Activated CD4-positive, alpha-beta T cell treated with anti-CD3 and anti-CD28 coated beads, Interleukin-10, Interleukin-2, amounts not matched to agents 100 ng/mL and 50 ng/mL, durations not matched to agents 16 hours and 8 hours (primary cell): ENCODE measurements at places on chromosomes 6 and 20.

DNA sequence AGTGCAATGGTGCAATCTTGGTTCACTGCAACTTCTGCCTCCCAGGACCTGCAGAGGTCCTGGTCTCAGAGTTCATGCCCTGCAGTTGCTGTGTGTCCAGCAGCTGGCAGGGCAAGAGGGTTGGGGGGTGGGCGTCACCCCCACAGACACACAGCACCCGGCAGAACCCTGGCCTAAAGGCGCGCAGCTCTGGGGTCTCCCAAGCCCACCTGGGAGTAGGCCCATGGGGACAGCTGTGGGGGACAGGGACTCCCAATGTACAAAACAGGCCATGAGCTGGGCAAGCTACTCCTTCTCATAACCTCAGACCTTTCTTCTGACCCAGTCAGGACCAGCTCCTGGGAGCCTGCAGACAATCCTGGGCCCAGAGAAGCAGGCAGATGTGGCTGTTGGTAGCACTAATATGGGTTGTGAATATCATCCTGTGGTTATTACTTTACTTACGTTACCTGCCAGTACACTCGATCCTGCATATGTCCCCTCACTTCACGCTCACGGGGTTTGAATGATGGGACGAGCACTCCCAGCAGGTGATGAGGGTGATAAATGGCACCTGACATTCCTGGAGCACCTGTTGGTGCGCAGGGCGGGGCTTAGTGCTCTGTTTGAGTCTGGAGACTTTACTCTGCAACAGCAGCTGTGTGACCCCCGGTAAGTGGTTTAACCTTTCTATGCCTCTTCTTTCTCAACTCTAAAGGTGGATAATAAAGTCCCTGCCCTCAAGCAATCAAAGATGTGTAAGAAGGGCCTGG, 39.9 kb upstream of the SULF2 start:
- DNase-seq: no peak

DNA sequence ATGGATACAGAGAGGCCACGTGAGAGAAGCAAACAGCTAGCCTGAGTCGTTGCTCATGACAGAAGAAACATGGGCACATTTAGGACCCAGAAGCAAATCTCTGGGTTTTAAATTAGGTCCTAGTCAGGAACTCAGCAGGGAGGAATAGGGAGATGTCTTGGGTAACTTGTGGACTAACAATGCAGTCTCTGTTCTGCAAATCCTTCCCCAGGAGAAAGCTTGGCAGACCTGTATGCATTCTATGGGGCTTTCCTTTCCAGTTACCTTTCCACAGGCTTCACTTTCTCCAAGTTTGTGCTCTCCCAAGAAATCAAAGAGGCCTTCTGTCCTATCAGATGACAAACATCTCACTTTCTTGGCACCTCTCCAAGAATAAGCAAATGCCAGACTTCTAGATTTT, 47.2 kb upstream of the PLCB4 start:
- DNase-seq: no peak

DNA sequence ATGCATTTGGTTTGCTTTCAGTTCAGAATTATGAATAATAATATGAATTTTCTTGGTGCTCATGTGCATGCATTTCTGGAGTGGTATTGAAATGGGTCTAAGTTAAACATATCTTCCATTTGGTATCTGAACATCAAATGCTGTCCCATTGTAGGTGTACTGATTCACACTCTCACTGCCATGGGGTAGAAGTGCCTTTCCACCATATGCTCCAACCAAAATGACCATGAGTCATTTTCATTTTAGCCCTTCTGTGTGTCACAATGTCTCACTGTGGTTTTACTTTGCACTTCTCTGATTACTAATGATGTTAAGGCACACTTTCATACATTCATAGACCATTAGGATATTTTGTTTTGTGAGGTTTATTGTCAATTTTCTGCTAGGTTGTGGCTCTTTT, 211.9 kb downstream of the HAO1 start:
- DNase-seq: no peak

GRCh38 chr20:47800623-47801022, 15.3 kb upstream of the SULF2 start:
- no peak for DNase-seq

- no peak for DNase-seq
Measured at GRCh38 chr20:39036851-39037250, 74.7 kb downstream of the DHX35 start.

DNA sequence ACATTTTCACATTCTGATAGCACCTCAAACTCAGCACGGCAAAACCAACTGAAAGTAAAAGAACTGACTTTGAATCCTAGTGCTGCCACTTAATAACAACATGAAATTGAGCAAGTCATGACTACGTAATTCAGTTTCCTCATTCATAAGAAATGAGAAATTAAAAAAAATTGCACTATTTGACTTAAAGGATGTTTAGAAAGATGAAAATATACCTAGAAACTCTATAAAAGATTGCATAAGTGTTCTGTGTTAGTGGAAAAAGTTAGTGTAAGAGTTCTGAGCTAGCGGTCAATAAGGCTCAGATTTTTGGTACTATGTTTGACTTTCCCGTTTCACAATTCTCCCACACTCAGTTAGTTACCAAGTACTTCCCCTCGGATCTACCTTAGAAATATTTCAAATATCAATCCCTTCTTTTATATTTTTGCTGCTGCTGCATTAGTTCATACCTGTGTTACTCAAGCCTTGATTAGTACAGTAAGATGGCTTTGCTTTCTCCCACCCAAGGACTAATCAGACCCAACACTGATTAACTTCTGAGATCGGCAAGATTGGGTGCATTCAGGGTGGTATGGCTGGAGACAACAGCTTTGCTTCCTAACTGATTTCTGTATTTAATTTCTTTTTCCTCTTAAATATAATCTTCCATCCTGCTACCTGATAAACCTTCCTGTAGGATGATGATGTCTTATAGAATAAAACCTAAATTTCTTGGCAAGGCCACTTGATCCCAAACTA, 25.9 kb downstream of the ECHDC1 start:
- DNase-seq: no peak

- peak; percentile 68 for DNase-seq
Measured at GRCh38 chr6:37052027-37052628, 46.7 kb downstream of the FGD2 start.

GRCh38 chr6:166775180-166775922, 148.3 kb upstream of the RPS6KA2 start:
- peak; percentile 79 for DNase-seq

- DNase-seq: no peak
Measured at GRCh38 chr6:4606821-4607704, 169.1 kb upstream of the CDYL start.

DNA sequence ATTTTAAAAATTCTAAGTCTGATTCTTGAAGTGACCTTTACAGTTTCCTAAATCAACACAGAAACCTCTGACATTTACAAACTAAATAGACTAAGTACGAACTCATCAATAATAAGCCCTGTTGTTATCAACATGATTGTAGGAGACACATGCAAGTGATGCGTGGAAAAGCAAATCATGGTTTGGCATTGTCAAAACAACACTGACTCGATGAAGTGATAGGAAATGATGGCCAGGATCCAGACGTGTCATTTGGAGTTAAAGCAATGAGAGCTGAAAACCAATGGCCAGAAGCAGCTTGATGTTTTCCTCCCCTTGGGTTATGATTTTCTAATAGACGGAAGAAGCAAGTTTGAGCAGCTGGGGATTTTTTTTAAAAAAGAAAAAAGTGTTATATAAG, 117.4 kb upstream of the FAM184A start:
- no peak for DNase-seq

DNA sequence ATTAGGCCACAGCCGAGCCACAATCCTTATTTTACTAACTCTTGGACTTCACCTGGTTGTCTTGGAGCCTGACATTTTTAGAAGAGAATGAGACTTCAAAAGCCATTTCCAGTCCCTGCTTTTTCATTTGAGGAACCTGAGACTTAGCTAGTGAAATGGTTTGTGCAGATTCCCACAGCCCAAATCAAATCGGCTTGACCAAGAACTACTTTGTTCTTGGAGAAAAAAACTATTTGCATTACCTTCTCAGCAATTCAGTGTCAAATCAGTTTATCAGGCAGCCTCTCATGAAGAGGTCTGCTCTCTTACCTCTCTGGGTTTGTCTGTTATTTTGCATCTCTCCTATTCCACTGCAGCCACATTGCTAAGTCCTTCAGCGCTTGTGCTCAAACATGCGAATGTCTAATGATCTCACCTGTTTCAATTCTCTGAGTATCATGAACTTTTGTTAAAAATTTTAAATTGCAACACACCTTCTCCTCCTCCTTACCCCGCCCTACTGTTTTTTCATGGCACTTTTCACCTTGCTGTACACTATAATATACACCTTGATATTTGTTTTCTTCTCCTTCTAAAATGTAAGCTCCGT, 573 bp upstream of the IFNGR1 start:
- DNase-seq: no peak

- DNase-seq: no peak
Measured at GRCh38 chr6:78062993-78063392, 410.2 kb downstream of the MEI4 start.

GRCh38 chr6:125570526-125570925, 178.9 kb upstream of the HEY2 start:
- no peak for DNase-seq

DNA sequence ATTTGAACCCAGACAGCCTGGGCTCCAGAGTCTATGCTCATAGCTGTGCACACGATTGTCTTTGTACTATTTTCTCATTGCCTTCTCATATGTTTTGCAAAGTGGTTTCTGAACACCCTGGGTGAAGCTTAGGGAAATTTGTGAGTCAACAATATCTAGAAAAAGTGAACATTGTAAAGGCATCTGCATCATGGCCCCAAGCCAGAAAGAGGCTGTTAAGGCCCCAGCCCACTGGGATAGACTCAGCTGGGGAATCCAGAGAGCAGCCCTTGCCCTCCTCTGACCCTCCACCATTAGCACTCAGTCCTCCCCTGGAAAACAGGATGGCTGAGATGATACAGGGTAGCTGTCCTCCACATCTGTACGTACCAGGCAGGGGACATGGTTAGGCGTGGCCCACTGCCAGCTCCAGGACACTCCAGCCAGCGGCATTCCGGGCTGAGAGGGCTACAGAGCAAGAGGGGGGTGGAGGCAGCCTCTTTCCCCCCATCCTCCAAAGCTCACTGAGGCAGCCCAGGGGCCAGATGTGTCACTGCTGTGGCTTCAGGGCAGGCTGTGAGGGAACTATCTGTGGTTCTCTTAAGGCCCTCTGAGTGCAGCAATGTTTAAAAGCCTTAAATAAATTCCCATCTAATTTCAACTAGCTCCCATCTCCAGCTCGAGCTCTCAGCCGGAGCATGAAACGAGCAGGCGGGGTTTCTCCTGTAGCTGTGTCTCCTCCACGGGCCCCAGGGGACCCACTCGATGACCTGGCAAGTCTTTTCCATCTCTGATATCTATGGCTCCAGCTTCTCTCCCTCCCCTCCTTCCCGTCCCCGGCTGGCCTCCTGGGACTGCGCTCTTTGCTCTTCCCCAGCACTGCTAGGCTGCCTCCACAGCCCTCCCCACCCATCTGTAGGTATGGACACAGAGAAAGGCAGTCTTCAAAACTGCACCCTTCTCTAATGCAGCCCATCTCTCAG, 209.4 kb upstream of the LRFN2 start:
- no peak for DNase-seq

GRCh38 chr20:34680586-34681175, 3.8 kb upstream of the PIGU start:
- DNase-seq: peak; percentile 51

- peak; percentile 66 for DNase-seq
Measured at GRCh38 chr20:43821795-43822194, 92.9 kb upstream of the TOX2 start.

DNA sequence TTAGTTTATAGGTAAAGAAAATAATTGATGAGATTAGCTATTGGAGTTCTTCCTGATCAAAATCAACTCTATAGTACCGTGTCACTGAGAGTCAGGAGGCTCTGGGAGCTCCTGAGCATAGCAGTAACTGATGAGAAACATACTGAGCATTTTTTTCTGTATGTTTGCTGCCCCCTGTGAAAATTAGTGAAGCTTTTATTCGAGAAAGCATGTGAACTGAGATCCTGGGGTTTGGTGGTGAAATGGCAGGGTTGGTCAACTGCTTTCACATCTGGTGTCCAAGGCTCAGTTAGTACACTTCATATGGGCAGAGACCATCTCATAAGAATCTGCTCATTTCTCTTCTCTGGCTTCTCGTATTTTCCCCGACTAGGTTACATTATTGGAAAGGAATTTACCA, 4.1 kb upstream of the ABT1 start:
- no peak for DNase-seq
